ENCODE measurements at places on chromosomes 7 and 10.

DNA sequence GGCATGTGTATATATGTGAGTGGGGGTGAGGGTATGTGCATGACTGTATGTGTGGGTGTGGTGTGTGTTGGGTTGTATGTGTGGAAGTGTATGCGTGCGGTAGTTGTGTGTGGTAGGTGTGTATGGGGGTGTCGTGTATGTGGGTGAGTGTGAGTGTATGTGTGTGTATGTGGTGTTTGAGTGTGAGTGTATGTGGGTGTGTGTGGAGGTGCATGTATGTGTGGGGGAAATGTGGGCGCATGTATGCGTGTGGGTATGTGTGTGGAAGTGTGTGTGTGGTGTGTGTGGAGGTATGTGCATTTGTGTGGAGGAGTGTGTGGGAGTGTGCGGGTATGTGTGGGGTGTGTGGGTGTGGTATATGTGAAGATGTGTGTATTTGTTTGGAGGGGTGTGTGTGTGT is 269.5 kb downstream of the GPR158 start:
- DNase-seq: no peak

- no peak for DNase-seq
Observed at GRCh38 chr7:27066148-27066547, 29.7 kb downstream of the HOXA1 start.

GRCh38 chr10:24104895-24105294 is 104.0 kb upstream of the KIAA1217 start:
- DNase-seq: no peak

GRCh38 chr7:124784879-124785818 is 19.6 kb upstream of the GPR37 start:
- DNase-seq: peak; percentile 49

- no peak for DNase-seq
Observed at GRCh38 chr10:130857631-130858295, 453.8 kb downstream of the TCERG1L start.

DNA sequence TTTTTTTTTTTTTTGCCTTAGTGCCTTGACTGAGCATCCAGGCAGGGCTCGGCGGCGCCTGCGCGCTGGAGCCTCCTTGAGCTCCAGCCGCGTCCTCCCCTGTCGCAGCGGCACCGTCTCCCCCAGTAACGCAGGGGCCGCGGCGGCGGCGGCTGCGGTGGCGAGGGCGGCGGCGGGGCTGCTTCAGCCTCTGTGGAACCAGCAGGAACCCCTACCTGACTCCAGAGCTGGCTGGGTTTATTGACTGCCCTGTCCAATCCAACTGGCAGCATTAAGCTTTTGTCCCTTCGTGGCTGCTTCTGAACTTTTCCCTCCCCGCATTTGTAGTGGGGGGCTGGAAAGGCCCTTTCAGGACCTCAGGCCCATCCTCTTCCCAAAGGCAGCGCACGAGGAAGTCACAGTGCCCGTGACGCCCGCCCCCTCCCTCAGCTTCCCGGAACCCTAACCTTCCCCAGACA is at the start of gene GPR85:
Gene GPR85 (minus strand): TSS at position 397 of the 458 bp plus-strand sequence. CDS start 2,106 bp downstream, outside the sequence.
- peak; percentile 42 for DNase-seq

GRCh38 chr7:134044682-134045081 is 82.5 kb upstream of the LRGUK start:
- no peak for DNase-seq

DNA sequence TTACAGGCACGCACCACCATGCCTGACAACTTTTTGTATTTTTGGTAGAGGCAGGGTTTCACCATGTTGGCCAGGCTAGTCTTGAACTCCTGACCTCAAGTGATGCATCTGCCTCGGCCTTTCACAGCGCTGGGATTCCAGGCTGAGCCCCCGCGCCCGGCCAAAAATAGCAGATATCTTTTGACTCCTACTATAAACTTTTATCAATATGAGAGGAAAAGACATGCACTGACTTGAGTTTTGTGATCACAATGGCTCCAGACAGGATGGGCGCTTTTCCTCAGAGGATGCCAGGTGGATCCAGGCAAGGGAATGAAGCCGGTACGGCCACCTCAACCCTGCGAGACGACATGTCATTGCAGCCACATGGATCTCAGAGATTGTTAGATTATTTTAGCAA is 123.9 kb downstream of the DNAJB6 start:
- no peak for DNase-seq

DNA sequence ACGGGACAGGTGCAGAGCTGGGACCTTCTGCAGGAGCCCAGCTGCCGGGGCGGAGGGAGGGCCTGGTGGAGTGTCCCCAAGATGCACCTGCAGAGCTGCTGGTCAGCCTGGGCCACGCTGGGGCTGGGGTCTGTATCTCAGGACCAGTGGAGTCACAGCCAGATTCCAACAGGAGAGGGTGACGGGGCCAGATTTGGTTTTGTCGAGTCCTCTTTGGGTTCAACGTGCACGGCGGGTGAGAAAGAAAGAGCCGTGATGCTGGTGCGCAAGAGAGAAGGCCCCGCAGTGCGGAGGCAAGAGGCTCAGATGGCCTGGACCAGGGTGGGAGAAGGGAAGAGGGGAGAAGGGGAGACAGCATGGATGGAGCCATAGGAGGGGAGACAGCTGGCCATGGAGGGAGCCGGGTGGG is 462.9 kb downstream of the PTPRN2 start:
- DNase-seq: no peak

- no peak for DNase-seq
Observed at GRCh38 chr10:22693860-22694259, 20.5 kb downstream of the PIP4K2A start.

DNA sequence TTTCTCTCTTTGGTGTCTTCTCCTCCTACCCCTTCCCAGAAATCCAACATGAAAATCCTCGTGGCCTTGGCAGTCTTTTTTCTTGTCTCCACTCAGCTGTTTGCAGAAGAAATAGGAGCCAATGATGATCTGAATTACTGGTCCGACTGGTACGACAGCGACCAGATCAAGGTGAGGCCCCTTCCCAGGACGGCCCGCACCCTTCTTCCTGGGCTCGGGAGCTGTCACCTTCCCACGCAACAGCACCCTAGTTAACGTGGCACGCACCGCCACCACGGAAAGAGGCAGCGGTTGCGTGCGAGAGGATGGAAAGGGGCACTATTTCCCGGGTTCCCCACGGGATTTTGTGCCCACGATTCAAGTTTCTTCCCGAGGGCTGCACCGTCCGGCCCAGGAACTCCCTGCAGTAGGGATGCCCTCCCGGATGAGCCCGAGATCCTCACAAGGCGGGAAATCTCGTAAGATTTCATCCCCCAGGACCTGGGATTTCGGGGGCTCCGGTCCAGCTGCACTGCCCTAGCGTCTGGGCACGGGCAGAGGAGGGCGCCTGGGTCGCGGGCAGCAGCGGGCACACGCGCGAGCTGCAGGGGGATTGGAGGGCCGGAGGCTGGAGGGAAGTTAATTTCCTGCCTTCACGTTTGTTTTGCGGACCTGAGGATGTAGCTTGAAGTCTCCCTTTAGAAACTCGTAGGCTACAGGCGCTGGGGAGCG is 834 bp downstream of the TAC1 start:
- DNase-seq: no peak

DNA sequence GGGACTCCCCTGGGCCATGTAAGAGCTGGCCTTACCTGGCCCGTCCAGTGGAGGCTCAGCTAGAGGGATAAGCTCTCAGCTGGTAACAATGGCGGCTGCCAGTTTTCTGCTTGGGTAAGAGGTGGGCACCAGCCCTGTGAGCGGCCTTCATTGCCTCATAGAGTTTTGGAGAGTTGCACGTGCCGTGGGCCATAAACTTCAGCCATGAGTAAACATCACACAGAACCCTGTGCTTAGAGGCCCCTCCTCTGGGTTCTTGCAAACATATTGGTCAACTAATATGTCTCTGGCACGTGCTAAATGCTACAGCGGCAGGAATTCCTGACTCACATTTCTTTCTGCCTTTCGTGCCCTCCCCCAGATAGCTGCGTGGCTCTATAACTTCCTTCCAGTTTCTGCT is 103.9 kb upstream of the LEP start:
- no peak for DNase-seq

GRCh38 chr7:42057331-42057730 is 179.7 kb downstream of the GLI3 start:
- no peak for DNase-seq

- no peak for DNase-seq
Observed at GRCh38 chr7:134993877-134994456, 7.7 kb downstream of the AGBL3 start.

DNA sequence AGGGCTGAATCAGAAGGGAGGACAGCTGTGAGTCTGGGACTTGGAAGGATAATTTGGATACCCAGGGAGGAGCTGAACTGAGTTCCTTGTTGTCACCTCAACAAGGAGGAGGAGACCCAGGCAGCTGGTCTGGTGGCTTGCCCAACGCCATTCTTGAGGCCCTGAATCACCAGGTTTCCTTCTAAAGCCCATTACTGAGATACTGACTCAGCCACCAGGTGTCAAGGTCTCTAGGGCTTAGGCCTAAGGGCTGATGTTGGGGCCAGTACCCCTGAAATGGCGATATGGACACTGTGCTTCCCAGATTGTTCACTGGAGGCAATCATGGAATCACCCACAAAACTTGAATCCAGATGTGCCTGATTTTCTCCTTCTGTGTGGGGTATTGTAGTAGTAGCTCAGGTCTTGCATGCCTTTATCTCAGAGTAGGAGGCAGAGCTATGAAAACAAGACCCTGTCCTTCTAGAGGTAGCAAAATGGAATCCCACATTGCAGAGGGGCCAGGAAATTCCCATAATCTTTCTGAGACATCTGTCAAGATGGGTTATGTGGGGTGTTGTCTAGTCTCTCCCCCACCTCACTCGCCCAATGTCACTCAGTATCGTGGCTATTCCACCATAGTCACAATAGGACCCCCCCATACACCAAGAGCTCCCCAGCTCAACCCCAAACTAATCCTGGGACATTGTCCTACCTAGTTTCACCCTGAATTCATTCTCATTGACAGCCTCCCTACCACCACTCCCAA is 1.8 kb upstream of the ATG9B start:
- DNase-seq: no peak
